ENCODE measurements at places on chromosomes 13 and 19.

- no peak for DNase-seq
Measured at GRCh38 chr13:110522721-110523120, 38.8 kb downstream of the RAB20 start.

DNA sequence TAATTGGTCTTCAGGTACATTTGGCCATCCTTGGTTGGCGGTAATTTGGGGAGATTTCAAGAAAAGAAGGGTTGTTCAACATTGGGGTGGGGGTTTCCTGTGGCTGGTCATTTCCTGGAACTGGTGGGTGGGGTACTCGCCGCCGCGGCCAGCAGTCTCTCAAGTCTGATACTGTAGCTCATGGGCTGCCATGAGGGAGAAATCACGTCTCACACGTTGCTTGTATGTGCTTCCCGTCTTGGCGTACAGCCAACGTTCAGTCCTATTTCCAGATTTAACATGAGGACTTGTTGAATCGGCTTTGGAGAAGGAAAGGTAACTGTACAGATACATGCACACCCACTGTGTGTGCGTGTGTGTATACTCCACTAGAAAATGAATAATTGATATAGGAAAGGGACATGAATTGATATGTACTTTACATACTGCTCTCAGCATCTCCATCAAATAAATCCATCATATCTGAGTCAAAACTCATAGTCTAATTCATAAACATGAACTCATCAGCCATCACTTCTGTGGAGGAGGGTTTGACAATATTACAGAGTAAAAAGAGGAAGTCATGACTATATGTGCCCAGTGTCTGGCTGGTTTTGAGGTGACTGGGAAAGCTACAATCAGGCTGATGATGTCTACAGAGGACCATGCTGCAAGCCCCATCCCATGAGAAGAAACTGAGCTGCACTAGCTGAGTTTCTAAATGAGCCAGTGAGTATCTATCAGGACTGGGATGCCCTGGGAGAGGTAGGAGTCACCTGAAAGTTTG is 418.1 kb downstream of the TSHZ3 start:
- DNase-seq, result no peak

- no peak for DNase-seq
Measured at GRCh38 chr13:40403509-40404241, 262.8 kb downstream of the FOXO1 start.

DNA sequence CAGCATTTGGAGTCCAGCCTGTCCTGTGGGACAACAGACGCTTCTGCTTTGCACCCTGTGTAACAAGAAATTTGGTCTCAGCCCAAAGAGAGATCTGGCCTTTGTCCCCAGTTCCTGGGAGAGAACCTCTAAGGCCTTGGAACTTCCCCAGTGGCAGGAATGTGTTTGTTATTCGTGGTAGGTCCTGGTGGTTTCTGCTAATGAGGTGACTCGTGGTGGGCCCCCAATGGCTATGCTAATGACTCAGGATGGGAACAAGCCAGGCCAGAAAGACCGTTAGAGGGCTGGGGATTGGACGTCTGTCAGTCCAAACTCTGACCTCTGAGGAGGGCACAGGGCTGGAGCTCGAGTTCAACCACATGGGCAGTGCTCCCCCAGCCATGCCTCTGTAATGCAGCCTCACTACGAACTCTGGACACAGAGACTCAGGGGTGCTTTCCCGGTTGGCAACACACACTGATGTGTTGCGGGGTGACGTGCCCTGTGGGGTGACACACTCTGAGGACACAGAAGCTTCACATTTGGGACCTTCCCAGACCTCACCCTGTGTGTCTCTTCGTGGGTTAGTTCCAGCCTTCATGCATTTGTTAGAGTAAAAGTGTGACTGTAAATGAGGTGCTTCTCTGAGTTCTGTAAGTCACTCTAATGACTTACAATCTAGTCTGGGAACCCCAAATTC is 38.9 kb downstream of the TEX29 start:
- DNase-seq, result no peak

- DNase-seq, result no peak
Measured at GRCh38 chr13:77113496-77113895, 86.5 kb upstream of the FBXL3 start.

GRCh38 chr19:16620018-16620417 is 8.0 kb downstream of the MED26 start:
- DNase-seq, result no peak
